ENCODE measurements at places on chromosomes 1 and 21.

DNA sequence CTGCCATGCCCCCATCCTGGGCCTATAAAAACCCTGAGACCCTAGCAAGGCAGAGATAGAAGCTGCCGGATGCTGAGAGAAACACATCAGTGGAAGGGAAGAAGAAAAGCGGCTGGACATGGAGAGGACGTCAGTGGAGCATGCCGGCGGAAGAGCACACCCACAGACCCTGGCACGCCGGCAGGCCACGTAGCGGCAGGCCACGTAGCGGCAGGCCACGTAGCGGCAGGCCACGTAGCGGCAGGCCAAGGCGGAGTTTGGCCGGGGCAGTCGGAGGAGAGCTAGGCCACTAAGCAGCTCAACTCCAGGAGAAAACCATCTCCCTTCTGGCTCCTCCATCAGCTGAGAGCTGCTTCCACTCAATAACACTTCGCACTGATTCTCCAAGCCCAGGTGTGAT lies 35.1 kb downstream of the LRRC3 start:
- no peak for DNase-seq

DNA sequence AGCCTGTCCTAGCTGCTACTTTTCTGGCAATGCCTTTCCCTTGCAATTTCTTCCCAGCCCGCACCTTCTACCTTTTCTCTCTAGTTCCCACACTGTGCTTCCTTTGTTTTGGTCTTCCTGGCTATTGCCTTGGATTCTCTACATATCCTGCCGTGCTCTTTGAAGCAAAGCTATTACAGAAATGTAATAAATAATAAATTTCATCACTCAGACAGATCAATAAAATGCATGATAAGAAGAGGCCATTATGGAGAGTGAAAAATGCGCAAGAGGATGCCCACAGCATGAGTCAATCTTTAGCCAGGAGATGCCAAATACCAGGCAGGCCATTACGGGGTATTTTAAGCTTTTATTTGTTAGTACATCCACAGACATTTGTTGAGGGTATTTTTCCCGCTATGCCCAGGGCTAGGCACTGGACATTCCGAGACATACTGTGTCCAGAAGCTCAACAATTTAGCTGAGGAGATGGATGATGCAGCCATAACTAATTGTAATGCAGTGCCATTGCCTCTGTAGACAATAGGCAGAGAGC lies 163.6 kb downstream of the ST6GALNAC3 start:
- DNase-seq = no peak

GRCh38 chr1:232622981-232623380 lies 7.0 kb downstream of the SIPA1L2 start:
- DNase-seq = no peak

DNA sequence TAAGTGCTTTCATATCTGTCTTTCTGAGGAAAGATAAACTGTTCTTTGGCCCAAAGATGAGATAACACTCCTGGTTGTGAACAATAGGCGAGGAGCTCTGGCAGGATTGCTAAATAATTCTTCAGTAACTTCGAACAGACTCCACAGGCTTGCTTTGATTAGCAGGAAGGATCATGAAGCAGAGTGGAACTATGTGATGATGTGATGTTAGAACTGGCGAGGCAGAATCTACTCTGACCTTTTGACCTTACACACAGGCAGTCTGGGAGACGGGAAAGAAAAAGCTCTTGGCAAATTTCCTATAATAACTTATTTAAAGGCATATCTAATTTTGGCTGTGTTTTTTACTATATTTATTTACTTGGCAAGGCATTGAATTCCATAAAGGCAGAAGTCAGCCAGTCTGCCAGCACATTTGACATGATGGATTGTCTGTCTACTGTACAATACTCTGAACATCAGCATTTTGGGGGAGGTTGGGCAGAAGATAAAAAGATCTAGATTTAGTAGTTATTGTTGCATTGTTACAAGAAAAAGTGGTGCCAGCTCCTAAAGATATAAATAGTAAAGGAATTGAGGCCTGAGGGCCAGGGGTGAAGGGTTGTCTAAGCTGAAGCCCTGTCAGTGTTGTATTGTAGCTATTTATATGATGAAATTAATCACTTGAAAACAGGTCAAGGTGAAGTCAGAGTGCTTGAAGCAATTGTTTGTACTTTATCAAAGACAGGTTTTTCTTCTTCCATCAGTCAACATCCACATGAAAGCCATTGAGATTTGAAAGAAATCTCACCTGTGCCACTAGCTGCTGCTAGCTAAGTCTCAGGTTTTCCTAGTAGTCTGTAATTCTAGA lies 708.8 kb downstream of the LTN1 start:
- DNase-seq = no peak

Measured in HT-29 (cell line).